ENCODE measurements at places on chromosomes 2 and 18.

- no peak for DNase-seq
Measured at GRCh38 chr2:137178951-137179377, 413.6 kb downstream of the THSD7B start.

DNA sequence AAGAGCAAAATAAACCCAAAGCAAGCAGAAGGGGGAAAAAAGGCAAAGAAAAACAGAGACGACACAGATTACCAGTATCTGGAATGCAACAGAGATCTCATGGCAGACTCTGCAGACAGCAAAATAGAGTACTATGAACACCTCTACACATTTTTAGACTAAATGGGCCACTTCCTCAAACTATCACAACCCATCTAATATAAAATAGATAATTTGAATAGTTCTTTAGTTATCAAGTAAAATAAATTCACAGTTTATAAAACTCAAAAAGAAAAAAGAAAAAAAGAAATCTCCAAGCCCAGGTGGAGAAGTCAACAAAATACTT is 16.6 kb downstream of the SESTD1 start:
- DNase-seq: no peak

DNA sequence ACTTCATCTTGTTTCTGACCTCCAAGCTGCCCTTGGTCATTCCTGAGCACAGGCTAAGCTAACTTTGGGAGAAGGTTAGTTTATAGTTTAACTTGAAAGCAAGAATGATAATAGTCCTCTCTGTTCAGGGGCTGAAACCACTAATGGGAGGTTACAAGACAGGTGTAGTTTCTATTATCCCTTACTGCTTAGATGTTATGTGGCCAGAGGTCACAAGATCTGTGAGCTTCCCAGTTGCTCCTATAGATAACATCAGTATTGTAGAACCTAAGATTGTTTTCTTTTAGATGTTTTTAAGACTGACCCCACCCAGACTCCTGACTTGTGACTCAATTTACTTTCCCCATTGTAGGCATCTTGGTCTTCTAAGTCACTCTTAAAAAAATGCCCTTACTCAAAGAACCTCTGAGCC is 94.8 kb upstream of the LPIN2 start:
- no peak for DNase-seq

DNA sequence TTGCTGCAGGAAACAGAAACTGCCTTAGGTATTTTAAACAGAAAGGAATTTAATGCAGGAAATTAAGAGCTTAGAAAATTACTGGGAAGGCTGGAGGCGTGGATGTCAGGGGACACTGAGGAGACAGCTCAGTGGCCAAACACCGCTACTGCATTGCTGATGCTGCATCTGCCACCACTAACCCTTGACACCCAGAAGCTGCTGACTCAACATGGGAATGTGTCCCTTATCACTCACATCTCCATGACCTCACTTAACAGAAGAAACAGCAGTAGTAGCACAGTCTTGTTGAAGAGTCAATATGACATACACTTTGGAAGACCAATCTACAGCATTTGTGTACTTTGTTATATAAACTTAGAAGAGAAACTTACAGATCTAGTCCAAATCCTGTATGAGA is 906.1 kb downstream of the SLC4A3 start:
- no peak for DNase-seq

- DNase-seq: no peak
Measured at GRCh38 chr2:115190459-115190858, 748.0 kb downstream of the DPP10 start.

DNA sequence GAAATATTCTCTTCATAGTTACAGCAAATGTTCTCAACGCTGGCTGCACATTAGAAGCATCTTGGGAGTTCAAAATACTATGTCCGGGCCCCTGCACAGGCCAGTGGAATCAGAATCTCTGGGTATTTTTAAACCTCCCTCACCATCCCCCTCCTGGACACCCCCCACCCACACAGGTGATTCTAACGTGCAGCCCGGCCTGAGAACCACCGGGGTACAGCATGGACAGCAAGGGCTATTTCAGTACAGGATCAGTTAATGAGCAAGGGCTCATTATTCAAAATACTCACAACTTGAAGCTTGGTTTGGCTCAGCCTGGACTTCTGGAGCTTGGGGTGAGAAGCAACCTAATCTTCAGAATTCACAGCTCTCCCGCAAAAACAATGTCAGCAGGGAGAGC is 31.4 kb downstream of the INO80C start:
- no peak for DNase-seq

GRCh38 chr2:203625701-203626100 is 80.7 kb upstream of the CD28 start:
- DNase-seq: no peak

DNA sequence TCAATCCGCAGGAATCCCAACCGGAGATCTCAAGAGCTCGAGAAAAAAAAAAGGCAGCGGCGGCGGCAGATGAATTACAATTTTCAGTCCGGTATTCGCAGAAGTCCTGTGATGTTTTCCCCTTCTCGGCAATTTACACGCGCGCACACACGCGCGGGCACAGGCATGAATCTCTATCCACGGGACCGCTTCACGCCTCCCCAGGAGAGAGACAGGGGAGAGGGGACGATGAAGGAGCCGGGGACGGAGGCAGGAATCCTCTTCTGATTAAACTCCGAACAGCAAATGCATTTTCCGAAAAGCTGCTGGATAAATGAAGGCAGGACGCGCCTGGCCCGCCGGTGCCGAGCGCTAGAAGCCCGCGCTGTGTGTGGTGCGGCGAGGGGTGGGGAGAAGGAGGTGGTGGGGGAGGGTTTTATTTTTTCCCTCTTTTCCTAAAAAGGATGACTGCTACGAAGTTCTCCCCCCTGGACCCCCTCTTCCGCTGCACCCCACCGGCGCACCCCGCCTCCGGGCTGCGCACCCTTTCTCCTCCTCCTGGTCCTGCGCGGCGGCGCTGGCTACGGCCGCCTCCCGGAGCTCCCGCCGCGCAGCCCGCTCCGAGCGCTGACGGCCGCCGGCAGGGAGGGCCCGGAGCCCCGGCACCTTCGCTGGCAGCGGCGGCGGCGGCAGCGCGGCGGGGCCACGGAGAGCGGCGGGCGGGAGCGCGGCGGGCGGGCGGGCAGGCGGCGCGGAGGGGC is at the start of gene BCL2:
Gene BCL2, minus strand, starts transcription at position 387 of the 740 bp plus-strand sequence.
- no peak for DNase-seq

DNA sequence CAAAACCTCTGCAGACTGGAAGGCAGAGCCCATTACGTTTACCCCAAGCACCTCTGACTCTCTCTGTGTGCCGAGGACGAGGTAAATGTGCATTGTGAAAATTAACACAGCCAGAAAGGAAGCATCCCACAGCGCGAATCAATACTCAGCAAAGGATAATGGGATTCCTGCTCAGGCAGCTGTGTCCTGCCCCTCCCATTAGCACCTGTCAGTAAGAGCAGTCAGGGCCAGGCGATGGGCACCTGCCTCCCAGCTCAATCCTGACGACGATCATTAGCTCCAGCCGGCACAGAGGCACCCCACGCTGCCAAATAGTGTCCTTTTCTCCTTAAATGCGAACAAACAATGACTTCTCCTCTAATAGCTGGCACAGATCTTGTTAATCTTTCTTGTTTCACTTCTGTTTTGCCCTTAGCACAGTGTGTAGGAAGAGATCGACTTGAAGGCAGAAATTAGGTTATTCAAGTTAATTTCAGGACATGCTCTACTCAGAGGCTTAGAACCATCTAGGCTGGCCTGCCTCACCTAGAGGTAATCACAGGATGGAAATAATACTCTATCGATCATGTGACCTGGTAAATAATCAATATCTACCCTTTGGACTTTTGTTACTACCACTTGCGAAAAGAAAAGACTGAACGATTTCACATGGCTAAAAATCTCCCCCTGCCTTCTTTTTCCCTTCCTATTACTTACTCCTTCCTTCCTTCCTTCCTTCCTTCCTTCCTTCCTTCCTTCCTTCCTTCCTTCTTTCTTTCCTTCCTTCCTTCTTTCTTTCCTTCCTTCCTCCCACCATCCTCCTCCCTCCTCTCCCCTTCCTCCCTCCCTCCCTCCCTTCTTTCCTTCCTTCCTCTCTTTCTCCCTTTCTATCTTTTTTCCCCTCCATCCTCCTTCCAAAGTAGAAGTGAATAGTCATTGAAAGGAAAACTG is 487.9 kb upstream of the ID2 start:
- peak; percentile 97 for DNase-seq

DNA sequence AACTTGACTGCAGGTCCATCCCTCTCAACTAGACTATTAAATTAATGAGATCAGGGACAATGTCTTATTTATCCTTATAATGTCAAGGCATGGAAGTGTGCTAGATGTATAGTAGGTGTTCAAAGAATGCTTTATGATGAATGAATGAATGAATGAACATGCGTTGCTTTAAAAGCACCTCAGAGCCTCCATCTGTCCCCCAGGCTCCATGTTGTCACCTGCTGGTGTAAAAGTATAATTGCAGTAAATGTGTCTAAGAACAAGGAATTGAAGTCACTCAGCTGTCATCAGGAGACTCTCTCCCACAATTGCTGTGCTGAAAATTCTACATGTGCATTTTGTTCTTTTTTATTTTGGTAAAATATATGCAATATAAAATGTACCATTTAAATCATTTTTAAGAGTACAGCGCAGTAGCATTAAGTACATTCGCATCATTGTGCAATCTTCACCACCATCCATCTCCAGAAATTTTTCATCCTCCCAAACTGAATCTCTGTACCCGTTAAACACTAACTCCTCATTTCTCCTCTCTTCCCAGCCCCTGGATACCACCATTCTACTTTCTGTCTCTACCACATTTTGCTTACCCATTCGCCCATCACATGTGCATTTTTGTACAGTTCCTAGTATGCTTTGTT is 52.6 kb downstream of the GNAL start:
- no peak for DNase-seq

- DNase-seq: no peak
Measured at GRCh38 chr2:45119855-45120254, 110.6 kb upstream of the SIX2 start.

DNA sequence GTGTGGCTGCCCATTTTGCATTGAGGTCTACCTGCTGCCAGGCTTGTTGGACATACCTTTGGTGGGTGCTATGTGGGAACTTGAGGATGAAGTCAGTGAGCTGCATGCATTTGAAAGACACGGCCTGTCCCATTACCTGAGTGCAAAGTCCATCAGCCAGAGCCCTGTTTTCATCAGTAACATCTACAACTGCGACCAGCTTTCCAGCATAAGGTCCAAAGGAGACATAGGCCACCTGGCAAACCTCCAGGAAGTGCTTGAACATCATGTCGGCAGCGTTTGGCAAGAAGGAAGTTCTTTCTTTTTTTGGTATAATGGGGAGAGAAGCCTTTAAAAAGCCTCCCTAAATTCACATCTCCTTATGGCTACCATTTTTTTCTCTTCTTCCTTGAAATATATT is 143.1 kb downstream of the FAM161A start:
- DNase-seq: no peak

- no peak for DNase-seq
Measured at GRCh38 chr18:10901329-10901728, 248.0 kb downstream of the PIEZO2 start.

DNA sequence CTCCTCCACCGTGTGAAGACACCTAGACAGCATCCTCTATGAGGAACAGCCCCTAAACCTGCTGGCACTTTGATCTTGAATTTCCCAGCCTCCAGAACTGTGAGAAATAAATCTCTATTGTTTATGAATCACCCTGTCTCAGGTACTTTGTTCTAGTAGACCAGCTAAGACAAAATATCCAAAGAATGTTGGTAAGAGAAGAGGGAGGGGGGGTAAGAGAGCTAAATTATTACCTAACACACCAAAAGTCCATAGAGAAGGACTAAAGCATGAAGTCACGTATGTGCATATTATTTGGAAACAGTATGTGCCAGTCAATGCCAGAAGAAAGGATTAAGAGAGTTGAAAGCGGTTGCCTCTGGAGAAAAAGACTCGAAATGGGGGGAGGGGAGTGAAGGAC is 211.0 kb downstream of the SP3 start:
- no peak for DNase-seq

GRCh38 chr2:238594796-238595749 is 168.3 kb downstream of the ASB1 start:
- no peak for DNase-seq

DNA sequence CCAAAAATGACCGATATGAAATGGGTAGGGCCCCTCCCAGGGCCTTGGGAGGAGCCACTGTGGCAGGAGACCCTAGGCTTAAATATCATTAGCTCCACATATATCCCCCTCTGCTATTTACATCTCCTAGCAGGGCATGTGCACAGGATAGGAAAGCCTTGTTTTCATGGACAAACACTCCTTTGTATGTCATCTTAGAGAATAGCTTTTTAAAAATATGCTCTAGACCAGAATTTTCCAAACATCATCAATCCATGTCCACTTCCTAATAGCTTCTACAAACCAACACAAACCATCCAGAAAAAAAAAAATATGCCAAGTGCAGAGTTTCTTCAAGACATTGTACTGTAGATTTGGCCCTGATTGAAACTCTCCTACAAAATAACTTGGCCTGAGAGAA is 10.8 kb downstream of the DAPL1 start:
- DNase-seq: no peak

DNA sequence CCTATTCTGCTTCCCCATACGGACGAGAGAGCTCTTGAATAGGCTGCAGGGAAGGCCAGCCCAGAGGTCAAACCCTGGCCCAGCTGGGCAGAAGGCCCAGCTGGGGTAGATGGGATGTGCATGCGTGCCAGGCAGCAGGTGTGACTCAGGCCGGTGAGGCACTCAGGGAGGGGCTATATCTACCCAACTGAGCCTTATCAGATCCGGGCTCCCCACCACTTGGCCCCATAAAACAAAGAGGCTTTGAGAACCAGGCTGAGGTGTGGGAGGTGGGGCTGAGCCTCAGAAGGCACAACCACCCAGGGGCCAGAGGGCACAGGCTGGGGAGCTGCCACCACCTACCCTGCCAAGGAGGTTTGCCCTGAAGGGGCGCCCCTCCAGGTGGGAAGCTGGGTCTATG is 8.0 kb upstream of the CFAP65 start:
- no peak for DNase-seq

Data from NCI-H187 treated with DMSO at 0.1 percent for 48 hours (cell line).